ENCODE measurements at places on chromosomes 2 and 18. TPM values are rescaled to one million over a fixed set of nuclear protein-coding genes. Genes with fewer than 3 reads are reported as not detected.

DNA sequence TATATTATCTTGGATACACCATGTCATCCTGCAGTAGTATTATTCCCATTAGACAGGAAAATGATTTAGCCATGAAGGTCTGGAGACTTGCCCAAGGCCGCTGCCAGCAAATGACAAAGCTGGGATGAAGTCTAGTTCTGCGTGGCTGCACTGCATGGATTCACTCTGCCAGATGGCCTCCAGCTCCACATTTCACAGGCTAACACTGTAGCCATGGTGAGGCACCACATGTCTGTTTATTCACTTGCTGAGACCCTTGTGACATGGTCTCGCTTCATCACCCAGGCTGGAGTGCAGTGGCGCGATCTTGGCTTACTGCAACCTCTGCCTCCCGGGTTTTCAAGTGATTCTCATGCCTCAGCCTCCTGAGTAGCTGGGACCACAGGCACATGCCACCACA is 31.5 kb upstream of the SCG2 start:
- H3K27me3 ChIP-seq = no peaks in the 10 kb centered on the region
- no peak overlapping the region for H3K4me3 ChIP-seq
- no peak for DNase-seq
- no peak overlapping the region for H3K27ac ChIP-seq
- no peaks in the 10 kb centered on the region for H3K36me3 ChIP-seq
- H3K4me1 ChIP-seq = no peaks in the 10 kb centered on the region

DNA sequence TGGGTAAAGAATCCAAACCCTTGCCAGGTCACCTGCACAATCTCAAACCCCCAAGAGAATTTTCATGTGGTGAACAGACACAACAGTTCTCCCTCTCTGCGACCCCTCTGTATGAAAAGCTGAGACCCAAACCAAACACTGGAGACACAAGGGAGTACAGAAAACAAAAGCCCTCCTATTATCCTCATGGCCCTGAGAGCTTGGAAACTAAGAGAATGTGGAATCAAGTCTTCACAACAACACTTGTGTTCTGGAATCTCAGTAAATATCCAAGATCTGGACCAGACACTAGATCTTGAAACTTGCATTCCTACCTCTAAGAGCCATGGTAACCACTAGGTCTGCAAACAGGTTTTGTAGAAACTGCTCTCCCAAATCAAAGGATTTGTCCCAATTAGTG is 50.1 kb upstream of the CCDC150 start:
- H3K27ac ChIP-seq = no peak overlapping the region
- no peaks in the 10 kb centered on the region for H3K4me1 ChIP-seq
- DNase-seq = no peak
- H3K27me3 ChIP-seq = no peaks in the 10 kb centered on the region
- no peaks in the 10 kb centered on the region for H3K36me3 ChIP-seq

DNA sequence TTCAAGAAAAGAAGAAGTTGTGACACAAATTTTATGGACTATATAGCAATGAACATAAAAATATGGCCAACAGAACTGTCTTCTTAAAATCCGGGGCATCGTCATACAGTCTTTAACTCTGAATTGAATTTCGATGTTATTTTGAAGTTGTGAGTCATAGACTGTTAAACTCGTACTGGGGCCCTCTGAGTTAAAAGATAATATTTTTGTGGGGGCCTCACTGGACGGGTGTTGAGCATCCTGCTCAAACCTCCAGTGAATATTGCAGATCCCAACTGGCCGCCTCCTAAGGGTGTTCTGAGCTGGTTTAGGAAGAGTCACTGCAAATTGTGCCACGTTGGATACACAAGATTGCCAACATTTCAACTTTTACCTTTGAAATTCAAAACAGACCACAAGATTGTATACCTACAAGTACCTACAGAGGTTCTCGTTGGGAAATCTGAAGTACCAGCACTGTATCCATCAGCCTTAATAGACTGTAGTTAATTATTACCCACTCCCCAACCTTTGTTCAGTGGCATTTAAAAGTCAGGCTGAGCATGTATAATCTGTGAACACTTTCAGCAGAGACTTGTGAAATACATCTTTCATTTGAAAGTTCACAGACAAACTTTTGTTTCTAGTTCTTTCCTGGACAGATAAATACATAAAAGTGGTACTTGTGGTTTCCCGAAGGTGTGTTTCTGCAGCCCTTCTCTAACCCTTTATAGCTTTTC is 27.8 kb downstream of the KLHL23 start:
- H3K27me3 ChIP-seq = no peaks in the 10 kb centered on the region
- no peaks in the 10 kb centered on the region for H3K4me1 ChIP-seq
- no peak overlapping the region for H3K27ac ChIP-seq
- H3K36me3 ChIP-seq = no peaks in the 10 kb centered on the region

DNA sequence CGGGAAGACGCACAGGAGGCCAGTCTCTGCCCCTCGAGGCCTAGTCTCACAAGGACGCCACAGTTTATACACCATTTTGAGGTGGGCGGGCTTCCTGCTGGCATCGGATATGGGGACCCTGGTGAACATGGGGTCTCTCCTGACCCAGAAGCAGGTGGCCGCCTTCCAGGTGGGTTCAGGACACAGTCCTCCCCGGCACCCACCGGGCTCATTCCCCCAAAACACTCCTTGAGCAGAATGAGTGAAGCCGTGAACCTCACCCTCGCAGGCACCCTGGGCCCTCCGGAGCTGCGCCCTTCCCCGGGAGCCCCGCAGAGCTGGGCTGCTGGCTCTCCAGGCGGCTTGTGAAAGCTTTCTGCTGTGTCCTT is 6.5 kb downstream of the NFATC1 start:
- peaks cover 65% of the 10 kb centered on the region for H3K4me1 ChIP-seq
- no peaks in the 10 kb centered on the region for H3K27me3 ChIP-seq
- no peak for DNase-seq
- no peaks in the 10 kb centered on the region for H3K36me3 ChIP-seq
- no peak overlapping the region for H3K27ac ChIP-seq
- no peak overlapping the region for H3K4me3 ChIP-seq

DNA sequence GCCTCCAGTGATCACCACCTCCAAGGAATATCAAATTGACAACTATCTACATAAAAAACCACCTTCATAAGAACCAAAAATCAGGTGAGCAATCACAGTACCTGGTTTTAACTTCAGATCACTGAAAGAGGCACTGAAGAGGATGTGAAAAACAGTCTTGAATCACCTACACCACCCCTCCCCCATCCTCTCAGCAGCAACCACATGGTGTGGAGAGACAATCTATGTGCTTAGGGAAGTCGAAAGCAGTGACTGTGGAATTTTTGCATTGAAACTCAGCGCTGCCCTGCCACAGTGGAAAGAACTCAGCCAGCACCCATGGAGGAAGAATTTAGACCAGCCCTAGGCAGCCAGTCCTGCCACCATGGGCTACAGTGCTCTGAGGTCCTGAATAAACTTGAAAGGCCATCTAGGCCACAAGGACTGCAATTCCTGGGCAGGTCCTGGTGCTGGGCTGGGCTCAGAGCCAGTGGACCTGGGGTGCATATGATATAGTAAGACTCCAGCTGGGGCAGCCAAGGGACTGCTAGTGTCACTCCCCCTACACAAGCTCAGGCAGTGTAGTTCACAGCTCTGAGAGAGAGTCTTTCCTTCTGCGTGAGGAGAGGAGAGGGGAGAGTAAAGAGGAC is 75.6 kb downstream of the ATL2 start:
- DNase-seq = peak; percentile 51
- no peak overlapping the region for H3K4me3 ChIP-seq
- no peak overlapping the region for H3K27ac ChIP-seq
- H3K4me1 ChIP-seq = no peaks in the 10 kb centered on the region
- H3K36me3 ChIP-seq = peaks cover 76% of the 10 kb centered on the region
- no peaks in the 10 kb centered on the region for H3K27me3 ChIP-seq

GRCh38 chr2:208013285-208014178 is 11.8 kb downstream of the PLEKHM3 start:
- no peak overlapping the region for H3K4me3 ChIP-seq
- DNase-seq = no peak

DNA sequence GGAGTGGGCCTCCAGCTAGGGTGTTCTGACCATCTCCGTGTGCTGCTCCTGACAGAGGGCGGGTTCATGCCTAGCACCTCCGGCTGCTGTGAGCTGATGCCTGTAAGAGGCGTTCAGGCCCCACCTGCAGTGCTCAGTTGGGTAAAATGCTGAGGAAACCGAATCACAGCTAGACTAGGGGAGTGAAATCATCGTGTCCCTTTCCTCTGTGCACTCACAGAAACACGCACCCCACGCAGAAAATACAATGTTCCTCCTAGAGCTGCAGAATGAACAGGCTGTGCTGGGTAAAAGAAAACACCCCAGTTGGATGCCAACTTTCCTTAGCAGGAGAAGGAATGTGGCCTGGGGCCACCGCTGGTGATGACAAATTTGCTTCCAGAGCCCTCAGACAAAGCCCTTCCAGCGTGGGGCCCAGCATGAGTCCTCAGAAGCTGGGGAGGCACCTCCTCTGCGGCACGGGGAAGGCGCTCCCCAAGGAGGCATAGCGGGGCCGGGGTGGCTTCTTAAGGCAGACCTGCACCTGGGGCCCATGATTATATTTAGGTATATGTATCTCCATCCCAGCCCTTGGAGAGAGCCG is 16.3 kb upstream of the ARHGEF4 start:
- no peak for DNase-seq
- no peaks in the 10 kb centered on the region for H3K27me3 ChIP-seq
- no peaks in the 10 kb centered on the region for H3K4me1 ChIP-seq
- no peak overlapping the region for H3K27ac ChIP-seq

DNA sequence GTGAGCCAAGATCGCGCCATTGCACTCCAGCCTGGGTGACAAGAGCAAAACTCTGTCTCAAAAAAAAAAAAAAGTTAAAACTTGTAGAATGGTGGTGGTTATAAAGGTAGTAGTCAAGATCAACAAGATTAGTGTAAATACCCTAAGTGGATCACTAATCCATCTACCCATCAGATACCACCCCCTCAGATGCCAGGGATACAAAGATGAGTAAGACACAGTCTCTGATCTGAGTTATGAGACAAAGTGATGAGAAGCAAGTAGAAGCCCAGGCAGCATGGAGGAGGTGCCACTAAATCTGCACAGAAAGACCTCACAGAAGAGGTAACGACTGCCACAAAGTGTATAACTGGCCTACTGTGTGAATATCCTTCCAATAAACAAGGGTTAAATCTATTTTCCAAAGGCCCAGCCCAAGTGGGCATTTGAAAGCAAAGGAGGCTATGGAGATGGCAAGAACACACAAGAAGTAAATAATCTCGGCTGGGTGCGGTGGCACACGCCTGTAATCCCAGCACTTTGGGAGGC is 20.2 kb downstream of the NFE2L2 start:
- no peaks in the 10 kb centered on the region for H3K36me3 ChIP-seq
- H3K27ac ChIP-seq = no peak overlapping the region
- no peaks in the 10 kb centered on the region for H3K27me3 ChIP-seq
- DNase-seq = no peak

GRCh38 chr18:813172-814071 is 1.4 kb upstream of the YES1 start:
- DNase-seq = no peak
- peak overlapping the region; percentile 94 for H3K27ac ChIP-seq
- H3K27me3 ChIP-seq = no peaks in the 10 kb centered on the region
- no peaks in the 10 kb centered on the region for H3K36me3 ChIP-seq
- H3K4me1 ChIP-seq = no peaks in the 10 kb centered on the region

GRCh38 chr2:215619022-215619958 is 183.4 kb upstream of the FN1 start:
- H3K27me3 ChIP-seq = no peaks in the 10 kb centered on the region
- no peaks in the 10 kb centered on the region for H3K36me3 ChIP-seq
- no peak for DNase-seq
- no peak overlapping the region for H3K27ac ChIP-seq

GRCh38 chr2:12341920-12342319 is 374.8 kb upstream of the TRIB2 start:
- H3K4me1 ChIP-seq = no peaks in the 10 kb centered on the region
- no peaks in the 10 kb centered on the region for H3K27me3 ChIP-seq
- H3K4me3 ChIP-seq = no peak overlapping the region
- no peak for DNase-seq

- peaks cover 6% of the 10 kb centered on the region for H3K4me1 ChIP-seq
- H3K36me3 ChIP-seq = peaks cover 2% of the 10 kb centered on the region
- H3K27me3 ChIP-seq = no peaks in the 10 kb centered on the region
- DNase-seq = no peak
- H3K27ac ChIP-seq = no peak overlapping the region
Observed at GRCh38 chr2:10558281-10559030, 110.3 kb upstream of the ODC1 start.

- H3K27me3 ChIP-seq = no peaks in the 10 kb centered on the region
- peak; percentile 30 for DNase-seq
- no peaks in the 10 kb centered on the region for H3K36me3 ChIP-seq
- no peaks in the 10 kb centered on the region for H3K4me1 ChIP-seq
- no peak overlapping the region for H3K4me3 ChIP-seq
Observed at GRCh38 chr18:66439670-66440069, 164.2 kb downstream of the CDH19 start.

DNA sequence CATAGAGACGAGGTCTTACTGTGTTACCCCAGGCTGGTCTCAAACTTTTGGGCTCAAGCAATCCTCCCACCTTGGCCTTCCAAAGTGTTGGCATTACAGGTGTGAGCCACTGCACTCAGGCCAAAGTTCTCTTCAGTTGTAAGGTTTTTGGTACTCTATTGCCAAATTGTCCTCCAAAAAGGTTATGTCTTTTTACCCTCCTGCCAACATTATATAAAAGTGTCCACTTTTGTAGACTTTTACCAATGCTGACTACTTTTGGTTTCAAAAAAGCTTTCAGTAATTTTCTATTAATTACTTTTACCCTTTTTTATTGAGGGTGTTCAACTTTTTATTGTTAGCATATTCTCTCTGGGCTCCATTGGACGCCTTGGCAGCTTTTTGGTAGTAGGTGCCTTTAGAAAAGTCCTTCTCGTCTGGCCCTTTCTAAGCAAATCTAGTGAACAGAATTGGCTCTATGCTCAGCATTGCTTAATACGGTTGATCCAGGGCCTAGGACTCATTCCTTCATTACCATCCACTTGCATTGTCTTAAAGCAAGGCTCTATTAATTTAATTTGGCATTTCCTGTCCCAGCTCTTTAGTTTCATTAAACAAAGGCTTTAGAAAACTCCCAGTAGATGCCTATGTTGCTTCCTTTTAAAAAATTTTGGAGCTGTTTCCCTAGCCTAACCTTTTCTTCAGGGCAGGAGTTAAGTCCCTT is 16.7 kb upstream of the IL1A start:
- H3K27ac ChIP-seq = no peak overlapping the region
- no peak for DNase-seq
- no peaks in the 10 kb centered on the region for H3K27me3 ChIP-seq
- H3K4me1 ChIP-seq = no peaks in the 10 kb centered on the region
- no peak overlapping the region for H3K4me3 ChIP-seq
- no peaks in the 10 kb centered on the region for H3K36me3 ChIP-seq

- H3K36me3 ChIP-seq = no peaks in the 10 kb centered on the region
- H3K27me3 ChIP-seq = no peaks in the 10 kb centered on the region
- H3K27ac ChIP-seq = no peak overlapping the region
- H3K4me1 ChIP-seq = no peaks in the 10 kb centered on the region
Observed at GRCh38 chr18:51943281-51943680, 396.7 kb upstream of the DCC start.

- peaks cover 31% of the 10 kb centered on the region for H3K36me3 ChIP-seq
- no peak overlapping the region for H3K4me3 ChIP-seq
- no peak overlapping the region for H3K27ac ChIP-seq
- DNase-seq = no peak
- no peaks in the 10 kb centered on the region for H3K27me3 ChIP-seq
Observed at GRCh38 chr2:191680639-191681038, 2.7 kb downstream of the NABP1 start.

TACR1 gene
- total RNA-seq = 0.38 TPM

KCNK3 gene
- total RNA-seq = 1.0 TPM

HRH4 gene
- 0.24 TPM for total RNA-seq

MAB21L4 gene
- total RNA-seq = not detected

COL4A3 gene
- total RNA-seq = 2.0 TPM

ZNF532 gene
- total RNA-seq = 75.4 TPM

C2orf78 gene
- total RNA-seq = not detected

CHRND gene
- not detected for total RNA-seq

FHOD3 gene
- total RNA-seq = 532 TPM

HOXD10 gene
- total RNA-seq = not detected

CFAP65 gene
- total RNA-seq = not detected

PRKAG3 gene
- total RNA-seq = not detected

IKZF2 gene
- total RNA-seq = 6.8 TPM

RPL31 gene
- total RNA-seq = 838 TPM
